Body of pancreas (tissue), 4 donors: ENCODE measurements at places on chromosomes 4 and X.

- no peaks in the 10 kb centered on the region for H3K27me3 ChIP-seq
- H3K4me3 ChIP-seq = no peak overlapping the region
- no peaks in the 10 kb centered on the region for H3K4me1 ChIP-seq
- DNase-seq = no peak
Measured at GRCh38 chr4:62051332-62051731, 851.2 kb downstream of the ADGRL3 start.

DNA sequence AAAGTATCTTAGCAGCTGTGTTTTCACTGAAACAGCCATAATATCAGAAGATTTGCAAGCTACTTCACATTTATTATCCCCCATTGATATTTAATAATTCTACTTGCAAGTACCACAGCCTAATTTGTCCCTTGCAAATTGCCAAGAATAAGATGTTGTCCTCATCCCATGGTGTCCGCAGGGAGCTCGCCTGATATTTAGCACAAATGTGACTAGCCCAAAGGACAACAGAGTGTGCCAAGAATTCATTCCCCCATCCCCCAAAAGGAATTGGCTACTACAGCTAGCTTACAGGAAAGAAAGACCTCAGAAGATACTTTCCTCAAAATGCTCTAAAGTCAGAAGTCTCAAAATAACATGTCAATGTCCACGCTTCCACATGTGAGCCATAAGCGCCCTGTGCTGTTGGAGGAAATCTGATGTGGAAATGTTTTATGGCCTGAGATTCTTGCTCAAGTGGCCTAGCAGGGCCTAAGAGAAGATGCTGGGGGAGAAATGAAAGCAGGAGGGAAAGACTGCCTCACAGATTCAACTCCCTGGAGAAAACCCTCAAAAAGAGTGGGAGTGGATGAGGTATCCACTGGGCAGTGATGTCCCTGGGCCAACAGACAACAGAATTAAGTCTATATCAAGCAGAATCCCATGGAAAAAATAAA is 111.4 kb downstream of the SH3KBP1 start:
- DNase-seq = no peak
- H3K36me3 ChIP-seq = no peaks in the 10 kb centered on the region
- H3K27me3 ChIP-seq = no peaks in the 10 kb centered on the region
- H3K27ac ChIP-seq = no peak overlapping the region
- no peak overlapping the region for H3K4me3 ChIP-seq

DNA sequence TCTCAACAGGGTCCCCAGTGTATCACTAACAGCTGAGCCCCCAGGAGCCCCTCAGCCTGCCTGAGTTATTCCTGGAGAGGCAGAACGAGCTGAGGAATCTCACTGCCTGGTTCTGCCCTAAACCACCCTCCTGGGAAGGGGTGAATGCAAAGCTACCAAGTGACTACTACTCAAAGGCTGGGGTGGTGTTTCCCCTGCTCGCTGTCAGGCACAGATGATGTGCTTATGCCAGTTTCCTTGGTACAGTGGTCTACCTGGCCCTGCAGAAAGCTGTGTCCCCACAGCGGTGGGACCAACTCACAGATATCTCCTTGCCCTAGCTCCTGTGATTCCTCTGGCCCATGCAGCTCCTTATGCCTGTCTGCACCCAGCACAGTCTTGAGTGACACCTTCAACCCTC is 35.4 kb upstream of the ASMTL start:
- no peaks in the 10 kb centered on the region for H3K27me3 ChIP-seq
- no peak overlapping the region for H3K27ac ChIP-seq
- H3K4me3 ChIP-seq = no peak overlapping the region
- no peaks in the 10 kb centered on the region for H3K36me3 ChIP-seq
- DNase-seq = no peak
- H3K4me1 ChIP-seq = no peaks in the 10 kb centered on the region

DNA sequence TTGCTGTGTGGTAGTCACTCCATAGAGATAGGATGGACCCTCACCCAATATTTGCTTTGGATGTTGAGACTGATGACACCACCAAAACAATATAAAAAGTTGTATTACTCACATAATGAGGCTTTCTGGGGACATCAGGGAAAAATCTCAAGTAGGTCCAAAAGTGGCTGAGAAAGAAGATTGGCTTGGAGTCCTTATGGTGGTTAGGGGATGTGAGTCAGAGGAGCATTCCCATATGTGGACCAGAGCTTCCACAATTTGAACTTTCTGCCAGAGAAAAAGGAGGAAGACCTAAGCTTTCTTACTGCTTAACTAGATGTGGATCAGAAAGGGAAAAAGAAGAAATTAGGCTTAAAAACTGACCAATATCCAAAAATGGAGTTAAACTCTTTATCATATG is 460.5 kb downstream of the SH3BGRL start:
- no peak for DNase-seq
- no peaks in the 10 kb centered on the region for H3K36me3 ChIP-seq
- H3K27ac ChIP-seq = no peak overlapping the region
- no peaks in the 10 kb centered on the region for H3K27me3 ChIP-seq

- DNase-seq = peak; percentile 45
- H3K27ac ChIP-seq = peak overlapping the region; percentile 86
Measured at GRCh38 chr4:40750461-40751258, 905 bp downstream of the NSUN7 start.

DNA sequence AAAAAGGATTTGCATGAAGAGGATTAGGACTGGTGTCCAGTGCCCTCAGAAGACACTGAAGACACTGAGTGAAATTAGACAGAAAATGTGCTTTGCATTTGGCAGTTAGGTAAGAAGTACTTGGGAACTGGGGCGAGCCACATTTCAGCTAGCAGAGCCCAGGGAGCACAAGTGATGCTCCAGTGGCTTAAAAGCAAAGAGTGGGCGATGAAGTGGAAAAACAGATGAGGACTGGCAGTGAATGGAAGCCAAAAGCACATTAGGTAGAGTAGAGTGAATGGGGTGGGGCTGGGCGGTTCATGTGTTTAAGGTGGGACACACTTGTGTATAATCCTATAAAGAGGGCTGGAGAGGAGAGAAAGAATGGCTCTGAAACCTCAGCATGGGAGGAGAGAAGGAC is 18.4 kb downstream of the DCLK2 start:
- no peak overlapping the region for H3K27ac ChIP-seq
- no peak overlapping the region for H3K4me3 ChIP-seq
- H3K4me1 ChIP-seq = no peaks in the 10 kb centered on the region
- H3K36me3 ChIP-seq = no peaks in the 10 kb centered on the region
- DNase-seq = no peak
- H3K27me3 ChIP-seq = no peaks in the 10 kb centered on the region

- no peaks in the 10 kb centered on the region for H3K27me3 ChIP-seq
- peaks cover 10% of the 10 kb centered on the region for H3K4me1 ChIP-seq
- H3K27ac ChIP-seq = no peak overlapping the region
- H3K4me3 ChIP-seq = no peak overlapping the region
Measured at GRCh38 chrX:18971506-18971905, 12.4 kb downstream of the PHKA2 start.

- H3K36me3 ChIP-seq = no peaks in the 10 kb centered on the region
- H3K27ac ChIP-seq = no peak overlapping the region
- no peaks in the 10 kb centered on the region for H3K4me1 ChIP-seq
- H3K4me3 ChIP-seq = no peak overlapping the region
Measured at GRCh38 chr4:127501103-127501502, 131.7 kb upstream of the INTU start.

- H3K4me1 ChIP-seq = peaks cover under 1% of the 10 kb centered on the region
- no peak for DNase-seq
- H3K36me3 ChIP-seq = no peaks in the 10 kb centered on the region
- H3K4me3 ChIP-seq = no peak overlapping the region
- H3K27me3 ChIP-seq = no peaks in the 10 kb centered on the region
Measured at GRCh38 chr4:58688568-58688967, 1578.4 kb upstream of the IGFBP7 start.

DNA sequence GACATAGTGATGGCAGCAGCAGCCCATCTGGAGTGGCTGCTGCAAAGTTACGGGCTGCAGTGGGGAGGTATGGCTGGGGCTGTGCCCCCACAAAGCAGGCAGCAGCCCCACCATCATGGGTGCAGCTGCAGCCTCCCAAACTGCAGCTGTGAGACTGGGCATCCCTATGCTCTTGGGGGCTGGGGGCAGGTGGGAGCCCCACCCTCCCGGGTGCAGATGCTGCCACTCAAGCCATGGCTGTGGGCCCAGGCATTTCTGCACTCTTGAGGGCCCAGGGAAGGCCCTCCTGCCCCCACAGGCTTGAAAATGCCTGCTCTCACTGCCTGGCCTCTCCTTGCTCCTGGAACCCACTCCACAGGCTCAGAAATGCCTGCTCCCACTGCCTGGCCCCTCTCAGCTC is 389.4 kb downstream of the TEX13C start:
- no peak overlapping the region for H3K4me3 ChIP-seq
- no peak for DNase-seq
- H3K27me3 ChIP-seq = no peaks in the 10 kb centered on the region
- no peaks in the 10 kb centered on the region for H3K36me3 ChIP-seq
- no peaks in the 10 kb centered on the region for H3K4me1 ChIP-seq
- no peak overlapping the region for H3K27ac ChIP-seq

DNA sequence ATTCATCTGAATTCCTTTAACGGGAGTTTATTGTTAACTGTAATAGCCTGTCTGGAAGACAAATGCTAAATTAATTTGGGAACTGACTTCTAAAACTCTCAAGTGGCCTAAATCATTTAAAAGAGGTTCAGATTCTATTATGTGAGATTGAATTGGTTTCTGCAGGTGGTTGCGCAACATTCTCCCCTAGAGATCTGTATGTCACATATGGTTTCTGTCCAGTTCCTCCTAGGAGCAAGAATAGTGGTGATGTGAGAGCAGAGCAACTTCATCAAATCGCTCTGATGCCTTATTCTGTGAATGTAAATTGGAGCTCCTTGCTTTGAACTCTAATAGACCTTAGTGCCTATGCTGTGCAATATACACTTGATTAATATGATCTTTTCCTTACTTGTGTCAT is 144.6 kb upstream of the GPR101 start:
- DNase-seq = no peak
- H3K27me3 ChIP-seq = no peaks in the 10 kb centered on the region
- H3K4me3 ChIP-seq = no peak overlapping the region

DNA sequence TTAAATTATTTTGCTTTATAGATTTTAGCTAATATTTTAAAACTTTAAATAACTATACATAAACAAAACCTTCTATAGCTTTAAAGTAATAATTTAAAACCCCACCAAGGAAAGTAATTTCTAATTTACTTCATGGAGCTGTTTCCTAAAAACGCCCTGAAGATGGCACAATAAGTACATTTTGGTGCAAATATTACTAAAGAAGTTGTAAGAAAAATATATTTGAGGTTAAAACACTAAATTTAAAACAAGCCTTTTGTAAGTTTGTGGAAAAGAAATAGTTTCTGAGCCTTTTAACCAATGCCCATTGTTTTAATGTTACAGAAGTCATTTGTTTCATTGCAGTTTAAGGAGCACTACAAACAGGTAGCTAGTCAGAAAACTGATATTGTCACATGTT is 137.4 kb upstream of the AGA start:
- no peak overlapping the region for H3K4me3 ChIP-seq
- H3K27me3 ChIP-seq = no peaks in the 10 kb centered on the region
- no peaks in the 10 kb centered on the region for H3K36me3 ChIP-seq
- DNase-seq = no peak
- H3K27ac ChIP-seq = no peak overlapping the region
- no peaks in the 10 kb centered on the region for H3K4me1 ChIP-seq
